Omental fat pad (tissue), 4 donors: ENCODE measurements at places on chromosomes 13 and 19.

DNA sequence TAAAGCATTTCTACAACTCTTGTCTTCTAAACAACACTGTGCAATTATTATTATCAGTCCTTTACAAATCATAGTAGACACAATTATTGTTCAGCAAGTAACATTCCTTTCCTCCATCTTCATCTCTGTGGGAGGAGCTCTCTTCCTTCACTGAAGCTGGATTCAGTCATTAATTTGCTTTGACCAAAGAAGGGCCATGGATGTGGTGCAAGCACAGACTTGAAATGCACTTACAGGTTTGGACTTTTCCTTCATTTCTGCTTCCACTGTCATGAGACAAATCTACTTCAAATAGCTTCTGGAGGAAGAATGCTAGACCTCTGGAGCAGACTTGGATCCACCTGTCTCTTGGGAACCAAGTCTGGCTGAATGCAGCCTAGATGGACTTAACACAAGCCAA, 336.6 kb upstream of the SLITRK6 start:
- no peak for DNase-seq

DNA sequence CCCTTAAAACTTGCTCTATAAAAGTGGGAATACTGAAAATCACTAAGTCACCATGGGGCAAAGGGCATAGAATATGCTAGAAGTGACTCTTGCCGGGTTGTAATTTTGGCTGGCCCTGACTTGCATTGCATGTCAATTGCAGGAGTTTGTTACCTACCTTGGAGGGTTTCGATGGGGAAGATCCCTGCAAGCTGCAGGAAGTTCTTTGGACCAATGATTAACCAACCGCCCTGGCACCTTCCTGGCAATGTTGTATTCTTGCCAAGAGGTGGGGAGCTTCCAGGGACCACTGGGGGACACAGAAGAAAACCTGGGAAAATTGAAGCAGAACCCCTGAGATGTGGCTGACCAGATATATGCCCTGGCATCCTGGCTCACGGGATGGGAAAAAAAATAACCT, 235.8 kb downstream of the B3GLCT start:
- DNase-seq: no peak

- DNase-seq: no peak
Measured at GRCh38 chr13:107830804-107831203, 384.5 kb downstream of the LIG4 start.

DNA sequence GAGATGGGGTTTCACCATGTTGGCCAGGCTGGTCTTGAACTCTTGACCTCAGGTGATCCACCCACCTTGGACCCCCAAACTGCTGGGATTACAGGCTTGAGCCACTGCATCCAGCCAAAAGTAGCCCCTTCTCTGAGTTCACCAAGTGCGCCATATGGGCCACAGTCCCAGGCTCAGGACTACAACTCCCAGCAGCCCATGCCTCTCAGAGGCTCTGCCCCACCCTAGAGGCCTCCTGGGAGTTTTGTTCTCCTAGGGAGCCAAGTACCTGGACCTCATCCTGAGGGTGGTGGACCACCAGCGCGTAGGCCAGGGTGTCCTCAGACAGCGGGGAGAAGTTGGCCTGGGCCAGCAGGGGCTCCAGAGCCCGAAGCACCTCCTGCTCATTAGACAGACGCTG, 18.8 kb downstream of the TMEM143 start:
- no peak for DNase-seq

GRCh38 chr13:57825066-57825465, 193.5 kb downstream of the PCDH17 start:
- DNase-seq: no peak

DNA sequence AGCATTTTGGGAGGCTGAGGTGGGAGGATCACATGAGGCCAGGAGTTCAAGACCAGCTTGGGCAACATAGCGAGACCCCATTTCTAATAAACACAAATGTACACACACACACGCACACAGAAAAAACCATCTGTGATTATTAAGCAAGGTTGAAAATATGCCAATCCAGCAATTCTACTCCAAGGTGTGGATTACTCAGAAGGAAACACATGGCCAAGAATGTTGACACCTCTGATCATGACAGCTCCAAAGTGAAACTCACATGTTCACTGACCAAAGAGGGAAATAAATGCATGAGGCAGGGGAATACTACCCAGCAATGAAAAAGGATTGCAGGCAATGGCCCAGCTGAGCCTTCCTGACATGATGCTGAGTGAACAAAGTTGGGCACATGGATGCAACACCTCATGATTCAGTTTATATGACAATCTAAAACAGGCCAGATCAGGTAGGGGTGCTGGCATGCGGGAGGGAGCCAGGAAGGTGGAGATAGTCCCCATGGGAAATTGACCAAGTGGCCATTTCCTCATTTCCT, 4.4 kb downstream of the DOCK6 start:
- no peak for DNase-seq
